ENCODE measurements at places on chromosomes 12 and 14.
A peak's percentile ranks its signal among the peaks of the same experiment; 100 is the strongest.

GRCh38 chr12:100858656-100859055 lies 64.1 kb downstream of the ANO4 start:
- no peak for DNase-seq

DNA sequence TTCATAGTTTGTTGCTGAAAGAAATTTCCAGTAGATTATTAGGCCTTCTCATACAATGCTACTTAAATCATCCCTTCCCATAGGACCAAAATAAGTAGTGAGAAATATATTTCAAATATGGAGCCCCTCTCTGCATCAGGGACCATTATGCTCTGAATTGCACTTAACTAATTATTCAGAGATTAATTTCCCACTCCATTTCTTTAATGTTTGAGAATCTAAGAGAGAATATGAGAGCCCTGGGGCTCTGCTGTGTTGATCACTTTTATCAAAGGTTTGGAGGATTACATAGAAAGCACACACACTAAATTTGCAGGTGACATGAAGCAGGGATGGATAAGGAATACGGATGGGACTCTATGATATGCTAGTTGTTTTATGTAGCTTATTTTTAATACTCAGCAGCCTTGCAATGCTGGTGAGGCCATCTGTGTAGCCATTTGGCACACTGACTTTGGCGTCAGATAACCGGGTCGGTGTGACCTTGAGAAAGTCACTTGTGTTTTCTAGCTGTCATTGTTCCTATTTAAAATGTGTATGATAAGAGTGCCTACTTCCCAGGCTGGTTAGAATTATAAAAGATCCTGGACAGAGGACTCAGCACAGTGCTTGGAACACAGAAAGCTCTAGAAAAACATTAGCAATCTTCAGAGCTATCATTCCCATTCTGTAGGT lies 49.9 kb upstream of the FBXO21 start:
- DNase-seq: no peak

DNA sequence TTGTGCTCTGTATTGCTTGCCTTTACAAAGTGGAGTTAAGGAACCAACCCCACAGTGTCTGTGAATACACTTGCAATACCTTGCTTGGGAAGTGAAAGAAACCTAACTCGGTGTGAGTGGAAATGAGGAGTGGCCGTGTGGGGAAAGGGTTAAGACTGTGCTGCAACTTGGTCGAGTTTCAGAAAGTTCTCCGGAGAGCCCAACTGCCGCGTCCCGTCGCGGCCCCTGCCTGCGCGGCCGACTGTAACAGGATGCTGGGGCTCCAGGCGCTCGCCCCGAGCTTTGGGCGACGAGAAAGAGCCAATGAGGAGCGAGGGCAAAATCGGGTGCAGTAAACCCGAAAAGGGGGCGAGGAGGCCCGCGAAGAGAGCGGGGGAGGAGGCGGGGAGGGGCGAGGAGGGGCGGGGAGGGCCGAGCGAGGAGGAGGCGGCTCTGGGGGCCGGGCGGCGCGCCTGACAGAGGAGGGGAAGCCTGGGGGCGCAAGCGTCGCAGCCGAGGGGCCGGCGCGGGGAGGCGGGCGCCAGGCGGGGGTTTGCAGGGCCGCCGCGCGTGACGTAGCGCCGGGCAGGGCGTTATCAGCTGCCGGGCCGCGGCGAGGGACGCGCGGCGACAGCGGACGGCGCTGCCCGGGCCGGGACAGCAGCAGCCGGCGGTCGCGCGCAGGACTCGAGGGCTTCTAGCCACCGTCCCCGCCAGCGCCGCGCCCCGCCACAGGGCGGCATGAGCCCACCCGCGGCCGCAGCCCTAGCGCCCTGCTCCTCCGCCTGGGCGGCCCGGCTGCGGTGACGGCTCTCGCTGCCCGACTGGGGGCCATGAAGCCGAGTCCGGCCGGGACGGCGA lies at the start of gene DACT1:
DACT1 (plus strand) TSS at position 572 of the 840 bp plus-strand sequence; CDS start at position 813, 241 bp downstream.
- DNase-seq: peak; percentile 89

DNA sequence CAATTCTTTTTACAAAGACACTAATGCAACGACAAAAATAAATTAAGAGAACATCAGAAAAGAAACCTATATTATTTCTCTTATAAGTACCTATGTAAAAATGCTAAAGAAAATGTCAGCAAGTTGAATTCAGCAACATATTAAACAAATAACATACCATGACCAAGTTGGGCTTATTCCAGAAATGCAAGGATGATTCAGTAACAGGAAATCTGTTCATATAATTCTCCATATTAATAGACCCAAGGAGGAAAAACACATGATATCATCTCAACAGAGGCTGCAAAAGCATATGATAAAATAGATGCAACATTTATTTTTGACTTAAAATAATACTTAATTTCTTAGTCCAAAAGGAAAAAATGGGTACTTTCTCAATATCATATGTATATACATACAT lies 25.1 kb upstream of the GPHB5 start:
- no peak for DNase-seq

- DNase-seq: no peak
These were observed 19.7 kb downstream of the PLEKHG3 start for GRCh38 chr14:64723691-64724577.

GRCh38 chr14:101840649-101841369 lies 79.3 kb downstream of the PPP2R5C start:
- DNase-seq: no peak

DNA sequence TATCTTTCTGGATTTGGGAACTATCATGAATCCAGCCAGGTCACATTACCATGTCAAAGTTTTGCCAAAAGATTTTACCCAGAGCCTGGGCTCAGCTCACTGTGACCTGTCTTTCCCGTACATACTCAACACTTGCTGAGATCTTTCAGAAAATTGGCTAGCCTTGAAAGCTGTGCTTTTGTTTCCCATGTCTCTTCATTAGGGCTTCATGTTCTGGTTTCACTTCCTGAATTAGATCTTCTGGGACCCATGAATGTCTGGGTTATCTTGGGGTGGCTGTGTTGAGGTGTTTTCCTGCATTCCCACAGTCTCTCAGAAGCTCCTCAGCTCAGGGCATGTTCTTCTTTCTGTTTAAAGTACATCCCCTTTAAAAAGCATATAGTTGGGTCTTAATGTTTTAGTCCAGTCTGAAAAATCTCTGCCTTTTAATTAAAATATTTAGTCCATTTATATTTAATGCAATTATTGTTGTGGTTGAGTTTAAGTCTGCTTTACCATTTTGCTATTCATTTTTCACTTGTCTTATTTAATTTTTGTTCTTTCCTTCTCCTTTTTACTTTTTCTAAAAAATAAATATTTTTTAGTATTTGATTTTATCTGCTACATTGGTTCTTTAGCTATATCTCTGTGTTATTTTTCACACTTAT lies 242.7 kb downstream of the VRK1 start:
- DNase-seq: no peak

- DNase-seq: no peak
These were observed 195.4 kb upstream of the PDZRN4 start for GRCh38 chr12:40992674-40993073.

- no peak for DNase-seq
These were observed 67.1 kb upstream of the CPM start for GRCh38 chr12:69000074-69000473.

- peak; percentile 79 for DNase-seq
These were observed 9.5 kb upstream of the CSAD start for GRCh38 chr12:53190108-53190729.

GRCh38 chr14:74459289-74459946 lies 33.4 kb upstream of the SYNDIG1L start:
- peak; percentile 64 for DNase-seq

- no peak for DNase-seq
These were observed 43.4 kb downstream of the SLC6A12 start for GRCh38 chr12:170371-171225.
